Dermis blood vessel endothelial cell (primary cell): ENCODE measurements at places on chromosomes 4 and X.

DNA sequence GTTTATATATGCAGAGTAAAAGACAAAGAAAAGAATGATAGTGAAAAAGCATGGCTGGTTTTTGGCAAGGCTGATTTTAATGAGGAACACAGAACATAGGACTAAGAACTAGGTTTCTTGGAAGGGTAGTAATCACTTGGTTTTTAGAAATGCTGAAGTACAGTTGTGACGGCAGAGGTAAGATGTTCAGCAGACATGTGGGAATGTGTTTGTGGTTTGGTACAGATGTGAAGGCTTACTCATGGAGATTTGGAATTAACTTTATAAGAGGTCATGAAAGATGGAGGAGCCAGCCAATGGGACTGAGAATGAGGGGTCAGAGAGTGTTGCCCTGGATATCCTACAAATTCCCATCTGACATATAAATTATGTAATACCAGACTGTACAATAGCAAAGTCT, 243.6 kb downstream of the NPFFR2 start:
- DNase-seq, result no peak

DNA sequence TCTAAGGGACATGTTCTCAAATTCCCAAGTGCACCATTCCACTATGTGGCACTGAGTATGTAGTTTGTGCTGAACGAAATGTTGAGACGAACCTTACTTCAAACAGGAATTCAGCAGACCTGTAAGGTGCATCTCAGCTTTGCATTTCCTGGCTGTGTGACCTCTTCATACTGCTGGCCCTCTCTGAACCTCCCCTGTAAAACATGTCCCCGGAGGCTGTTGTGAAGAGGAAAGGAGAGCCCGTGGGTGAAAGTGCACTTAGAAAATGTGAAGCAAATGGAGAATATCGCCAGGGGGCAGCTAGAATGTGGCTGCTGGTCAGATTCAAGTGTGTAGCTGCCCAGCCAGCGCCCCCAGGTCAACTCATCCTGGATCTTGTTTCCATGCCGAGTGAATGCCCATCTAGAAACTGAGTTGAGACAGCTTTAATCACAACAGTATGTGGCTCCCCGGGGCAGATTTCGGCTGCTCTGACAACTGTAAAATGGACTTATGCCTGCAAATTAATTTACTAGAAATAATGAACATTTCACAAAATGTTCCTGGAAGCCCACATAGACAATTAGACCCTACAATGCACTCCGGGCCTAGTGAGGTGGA, 263.3 kb downstream of the EVC2 start:
- DNase-seq, result no peak

GRCh38 chrX:2485789-2486345, 14.9 kb downstream of the DHRSX start:
- no peak for DNase-seq

DNA sequence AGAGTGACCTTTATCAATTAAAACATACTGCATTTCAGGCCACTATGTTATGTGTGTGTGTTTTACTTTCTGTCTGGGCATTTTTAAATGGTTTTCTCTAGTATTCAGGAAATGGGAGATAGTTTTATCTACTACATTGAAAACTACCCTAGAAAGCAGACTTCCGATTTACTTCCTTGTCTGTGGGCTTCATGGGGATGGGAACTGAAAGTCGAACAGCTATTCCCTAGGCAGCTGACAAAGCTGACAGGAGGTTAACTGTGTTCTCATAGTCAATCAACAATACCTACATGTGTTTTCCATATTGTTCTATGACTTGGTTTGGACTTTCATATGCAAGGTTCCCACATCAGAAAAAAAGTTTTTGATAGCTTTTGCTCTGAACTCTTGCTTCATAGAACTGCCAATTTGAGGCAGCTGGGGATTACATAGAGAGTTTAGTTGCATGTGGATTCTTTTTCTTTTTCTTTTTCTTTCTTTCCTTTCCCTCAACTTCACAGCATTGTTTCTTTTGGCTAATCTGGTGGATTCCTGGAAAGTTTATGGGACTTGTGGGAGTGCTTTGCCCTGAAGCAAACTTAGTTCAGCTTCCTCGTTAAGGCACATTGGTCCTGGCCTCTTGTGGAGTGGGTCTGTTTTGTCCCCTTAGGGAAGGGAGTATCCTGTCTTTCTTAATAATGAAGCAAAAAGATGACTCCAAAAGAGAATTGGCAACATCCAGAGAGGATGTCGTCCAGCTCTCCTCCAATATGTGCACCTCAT, 327.1 kb upstream of the GIMD1 start:
- DNase-seq, result no peak

DNA sequence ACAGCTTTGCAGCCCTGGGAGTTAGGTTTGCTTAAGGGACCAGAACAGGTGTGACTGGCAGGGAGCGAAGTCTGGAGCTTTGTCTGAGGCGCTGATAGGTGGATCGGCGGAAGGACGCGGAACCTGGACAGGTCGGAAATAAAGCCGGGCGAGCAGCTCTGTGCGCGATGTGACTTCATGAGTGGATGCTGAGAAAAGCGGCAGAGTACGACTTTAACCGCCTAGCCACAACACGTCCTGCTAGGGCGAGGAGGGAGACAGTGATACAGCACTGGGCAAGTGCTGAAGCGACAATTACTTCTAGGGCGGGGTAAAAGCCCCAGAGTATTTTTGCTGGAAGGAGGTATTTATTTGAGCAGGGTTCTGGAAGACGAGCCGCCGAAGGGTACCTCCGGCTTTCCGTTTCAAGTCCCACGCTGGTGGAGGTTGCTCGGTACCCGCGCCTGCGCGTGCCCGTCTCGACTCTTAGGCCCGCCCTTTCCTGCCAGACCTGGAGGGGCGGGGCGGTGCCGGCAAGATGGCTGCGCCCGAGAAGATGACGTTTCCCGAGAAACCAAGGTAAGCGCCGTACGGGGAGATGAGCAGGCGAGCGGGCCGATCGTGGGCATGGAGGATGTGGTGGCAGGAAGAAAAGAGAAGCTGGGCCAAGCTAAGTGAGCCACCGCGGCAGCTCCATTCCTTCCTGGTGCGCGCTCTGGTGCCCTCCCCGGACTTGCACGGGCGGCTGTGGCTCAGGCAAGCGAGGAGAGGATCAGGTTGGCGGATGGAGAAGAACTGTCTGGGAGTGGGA, at the start of gene ZRSR2:
Gene ZRSR2, plus strand, starts transcription at position 506 of the 790 bp plus-strand sequence. Its CDS starts 12 bp downstream, at position 518.
- DNase-seq, result peak; percentile 78

DNA sequence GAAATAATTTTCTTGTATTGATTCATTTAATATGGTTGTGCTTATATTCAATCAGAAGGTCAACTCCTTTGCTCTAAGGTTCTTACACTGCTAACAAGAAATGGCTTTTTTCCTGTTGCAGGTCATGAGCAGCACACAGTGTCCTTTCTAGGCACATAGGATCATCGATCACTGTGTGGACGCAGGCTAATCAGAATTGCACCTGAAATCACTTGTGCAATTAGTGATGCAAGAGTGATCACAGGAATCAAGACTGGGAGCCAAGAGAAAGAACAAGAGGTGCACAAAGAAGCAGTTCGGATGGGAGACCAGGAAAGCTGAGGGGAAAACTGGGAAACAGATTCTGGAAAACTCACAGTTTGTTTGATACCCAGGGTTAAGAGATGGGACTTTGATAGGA, 21.1 kb downstream of the TDO2 start:
- no peak for DNase-seq

DNA sequence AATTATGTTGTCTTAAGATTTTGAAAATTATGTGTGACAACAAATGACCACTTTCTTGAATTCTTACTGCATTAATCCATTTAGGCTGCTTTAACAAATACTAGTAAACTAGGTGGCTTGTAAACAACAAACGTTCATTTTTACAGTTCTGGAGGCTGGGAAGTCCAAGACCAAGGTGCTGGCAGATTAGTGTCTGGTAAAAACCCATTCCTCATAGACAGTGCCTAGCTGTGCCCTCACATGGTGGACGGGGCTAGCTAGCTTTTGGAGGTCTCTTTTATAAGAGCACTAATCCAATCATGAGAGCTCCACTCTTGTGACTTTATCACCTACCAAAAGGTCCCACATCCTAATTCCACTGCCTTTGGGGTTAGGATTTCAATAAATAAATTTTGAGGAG, 425.8 kb downstream of the SPRY1 start:
- DNase-seq, result no peak

DNA sequence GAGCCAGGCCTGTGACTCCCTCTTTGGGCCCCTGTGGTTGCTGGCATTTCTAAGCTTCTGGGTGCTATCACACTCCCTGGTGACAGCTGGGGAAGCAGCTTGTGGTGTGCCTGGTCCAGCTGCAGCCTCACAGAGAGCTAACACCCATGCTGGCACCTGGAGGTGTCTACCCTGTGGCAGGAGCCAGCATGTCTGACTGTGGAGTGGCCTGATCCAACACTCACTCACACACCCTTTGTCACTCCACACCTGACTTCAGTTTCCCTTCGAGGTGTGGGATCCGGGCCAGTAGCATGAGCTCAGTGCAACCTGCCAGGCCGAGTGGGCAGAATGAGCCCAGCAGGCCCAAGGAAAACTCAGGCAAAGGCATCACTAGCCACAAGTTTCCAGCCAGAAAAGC, 67.5 kb downstream of the TECRL start:
- DNase-seq, result no peak

DNA sequence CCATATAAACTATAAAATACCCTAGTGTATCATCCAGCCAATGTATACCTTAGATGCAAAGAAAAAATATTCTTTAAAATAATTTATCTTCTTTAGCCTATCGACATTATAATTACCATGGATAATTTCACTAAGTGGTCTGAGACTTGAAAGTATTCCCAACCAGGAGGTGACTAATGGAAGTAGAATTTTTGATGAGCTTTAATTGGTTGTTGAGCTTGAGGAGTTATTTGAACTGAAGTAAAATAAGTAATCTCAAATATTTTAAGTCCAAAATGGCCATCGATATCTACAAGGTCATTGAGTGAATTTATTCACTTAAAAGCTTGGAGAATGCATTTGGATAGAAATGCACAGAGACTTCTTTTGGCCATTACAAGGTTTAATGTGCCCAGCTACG, 436.2 kb downstream of the TLL1 start:
- no peak for DNase-seq

GRCh38 chr4:112343330-112344080, 46.3 kb downstream of the ALPK1 start:
- DNase-seq, result no peak

DNA sequence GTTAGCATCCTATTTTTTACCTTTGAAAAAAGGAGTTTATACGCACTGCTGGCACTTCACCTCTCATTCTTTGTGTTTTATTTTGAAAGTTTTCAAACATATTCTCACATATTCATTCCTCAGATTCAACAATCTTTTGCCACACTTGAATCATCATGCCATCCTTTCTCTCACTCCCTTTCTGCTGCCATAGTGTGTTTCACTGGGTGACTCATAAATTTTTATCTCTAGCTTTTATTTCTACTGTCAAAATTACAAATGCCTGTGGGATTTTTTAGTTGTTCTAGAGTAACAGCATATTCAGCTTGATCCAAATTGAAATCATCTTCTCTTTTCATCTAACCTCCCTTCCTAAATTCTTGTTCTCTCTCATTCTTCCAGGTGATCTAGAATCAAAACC, 28.0 kb downstream of the MFSD8 start:
- no peak for DNase-seq

DNA sequence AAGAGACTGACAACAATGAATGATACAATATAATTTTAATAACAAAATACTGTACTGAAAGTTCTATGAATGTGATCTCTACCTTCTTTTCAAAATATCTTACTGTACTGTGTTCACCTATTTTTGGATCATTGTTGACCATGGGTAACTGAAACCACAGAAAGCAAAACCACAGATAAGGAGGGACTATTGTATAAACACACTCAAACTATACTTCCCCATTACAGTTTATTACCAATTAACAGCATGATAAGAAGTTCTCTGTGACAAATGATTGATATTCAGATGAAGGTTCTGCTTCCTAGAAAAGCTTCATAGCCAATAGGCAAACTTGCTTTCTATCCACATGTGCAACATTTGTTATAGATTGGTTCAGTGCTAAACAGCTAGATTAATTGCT, 50.1 kb downstream of the GABRG1 start:
- no peak for DNase-seq

DNA sequence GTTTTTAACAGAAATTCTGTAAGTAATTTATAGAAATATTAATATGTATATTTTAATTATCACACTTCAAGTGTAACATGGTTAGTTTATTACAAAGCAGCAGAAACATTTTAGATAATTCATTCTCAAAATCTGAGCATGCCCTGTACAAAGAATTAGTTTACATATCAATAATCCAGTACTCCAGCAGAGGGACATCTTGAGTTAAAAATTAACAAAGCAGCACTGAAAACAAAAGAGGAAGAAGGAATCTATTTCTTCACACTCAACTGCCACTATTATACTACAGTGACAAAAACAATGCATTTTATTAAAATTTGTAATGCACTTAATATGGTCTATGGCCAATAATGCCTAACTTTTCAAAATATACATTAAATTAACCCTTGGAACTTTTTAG, 179.1 kb upstream of the KLHL4 start:
- peak; percentile 54 for DNase-seq

DNA sequence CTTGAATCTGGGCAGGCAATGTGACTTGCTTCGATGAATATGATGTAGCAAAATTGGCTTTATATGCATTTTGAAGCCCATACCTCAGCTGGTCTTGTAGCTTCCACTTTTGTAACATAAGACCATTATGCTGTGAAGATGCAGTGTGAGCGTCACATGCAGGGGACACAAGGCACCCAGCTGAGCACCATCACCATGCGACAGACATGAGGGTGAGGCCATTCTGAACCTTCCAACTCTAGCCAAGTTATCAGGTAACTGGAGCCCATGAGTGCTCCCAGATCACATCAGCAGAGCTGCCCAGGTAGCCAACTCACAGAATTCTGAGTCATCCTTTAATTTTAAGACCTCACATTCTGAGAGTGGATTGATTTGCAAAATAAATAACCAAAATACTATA, 705.9 kb downstream of the FSTL5 start:
- DNase-seq, result no peak

DNA sequence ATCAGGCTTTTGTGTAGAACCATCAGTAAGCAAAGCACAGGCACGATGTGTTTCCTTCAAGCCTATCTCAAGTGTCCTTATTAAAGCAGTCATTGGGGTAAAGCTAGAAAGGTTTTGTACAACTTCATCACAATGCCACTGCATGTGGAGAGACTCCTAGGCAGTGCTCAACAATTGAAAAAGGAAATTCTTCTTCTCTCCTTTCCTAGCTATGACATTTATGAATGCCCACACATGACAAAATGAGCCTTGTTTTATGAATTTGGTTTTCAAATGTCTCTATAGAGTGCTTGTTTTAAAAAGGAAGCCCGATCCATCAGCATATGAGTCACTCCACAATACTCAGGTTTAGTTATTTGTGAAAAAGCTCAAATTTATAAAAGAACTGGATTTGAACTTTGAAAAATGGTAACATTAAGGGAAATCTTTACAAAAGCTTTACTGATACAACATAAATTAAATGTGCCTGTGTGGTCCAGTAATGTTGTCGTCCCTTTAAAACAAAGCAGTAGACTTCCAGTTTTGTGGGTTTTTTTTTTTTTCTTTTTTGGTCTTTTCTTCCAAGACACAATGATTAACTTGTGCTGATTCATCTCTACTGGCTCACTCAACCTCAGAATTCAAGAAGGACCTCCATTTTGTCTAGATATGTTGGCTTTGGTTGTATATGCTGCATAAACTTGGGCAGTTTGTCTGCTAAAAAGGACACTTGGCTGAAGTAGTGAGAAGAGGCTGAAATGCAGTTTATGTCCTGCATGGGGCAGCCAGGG, 273.8 kb downstream of the GASK1B start:
- no peak for DNase-seq
